A549 (cell line): ENCODE measurements at places on chromosomes 5 and 9.

DNA sequence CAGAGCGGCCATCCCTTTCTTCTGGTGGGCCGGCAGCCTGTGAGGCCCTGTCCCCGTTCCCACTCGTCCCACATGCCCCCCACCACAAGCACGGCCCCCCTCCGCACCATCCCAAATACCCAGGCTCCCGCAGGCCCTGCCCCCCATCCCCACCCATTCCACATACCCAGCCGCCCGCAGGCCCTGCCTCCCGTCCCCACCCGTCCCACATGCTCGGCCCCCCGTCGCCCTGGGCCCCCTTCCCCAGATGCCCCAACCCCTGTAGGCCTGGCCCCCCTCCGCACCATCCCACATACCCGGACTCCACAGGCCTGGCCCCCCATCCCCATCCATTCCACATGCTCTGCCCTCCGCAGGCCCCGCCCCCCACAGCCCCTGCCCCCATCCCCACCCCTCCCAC, 11.5 kb downstream of the SLC6A19 start:
- no peak for DNase-seq

DNA sequence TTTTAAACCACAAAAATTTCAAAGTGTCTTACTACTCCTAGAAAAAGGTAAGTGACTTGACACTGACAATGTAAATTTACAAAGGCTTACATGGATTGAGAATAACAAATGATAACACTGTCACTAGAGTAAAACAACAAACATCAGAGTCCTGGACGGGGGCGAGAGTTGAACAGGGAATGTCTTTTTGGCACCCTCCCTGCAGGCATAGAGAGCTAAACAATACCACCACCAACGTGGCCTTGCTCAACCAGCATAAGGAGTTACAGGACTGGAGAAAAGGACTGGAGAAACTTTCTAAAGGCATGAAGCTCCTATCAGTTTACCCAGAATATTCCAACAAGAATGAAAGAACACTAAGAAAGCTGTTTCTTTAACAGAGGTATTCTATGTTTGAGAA, 55.3 kb downstream of the PTBP3 start:
- DNase-seq, result no peak

GRCh38 chr9:126617823-126618165, 4.1 kb downstream of the LMX1B start:
- no peak for DNase-seq

DNA sequence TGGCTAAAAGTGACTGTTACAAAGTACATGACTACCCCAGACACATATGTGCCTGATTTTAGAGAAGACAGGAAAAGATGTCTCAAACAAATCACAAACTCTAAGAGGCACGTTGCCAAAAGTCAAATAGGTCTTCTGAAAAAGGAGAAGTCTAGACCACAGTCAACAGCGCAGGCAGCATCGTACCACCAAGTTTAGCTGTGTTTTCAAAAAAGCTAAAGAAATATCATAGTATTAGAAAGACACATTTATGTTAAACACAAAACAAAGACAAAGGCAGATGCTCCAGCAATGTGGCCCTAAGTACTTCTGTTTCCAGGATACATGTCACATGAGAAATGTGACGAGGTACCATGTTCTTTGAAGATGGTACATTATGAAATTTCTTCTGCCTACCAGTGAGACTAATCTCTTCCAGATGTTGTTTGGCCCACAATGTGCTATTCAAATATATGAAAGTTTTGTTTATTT, 43.5 kb downstream of the LPAR1 start:
- DNase-seq, result no peak

DNA sequence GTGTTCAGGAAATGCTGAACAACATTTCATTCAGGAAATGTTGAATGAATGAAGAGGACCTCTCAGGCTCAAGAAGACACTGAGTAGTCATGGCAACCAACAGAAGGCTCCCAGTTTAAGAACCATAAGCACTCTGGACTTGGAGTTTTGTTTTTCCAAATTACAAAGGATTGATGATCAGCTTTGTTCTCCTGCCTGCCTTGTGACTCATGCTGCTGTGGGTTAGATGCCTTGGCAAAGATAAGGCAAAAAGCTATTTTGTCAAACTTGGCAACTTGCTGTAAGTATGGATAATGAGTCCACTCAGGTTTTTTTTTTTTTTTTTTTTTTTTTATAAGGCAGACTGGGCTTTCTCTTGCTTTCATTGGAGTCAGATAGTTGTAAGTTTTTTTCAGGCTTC, 365.0 kb downstream of the TMEM232 start:
- no peak for DNase-seq

- DNase-seq, result no peak
Measured at GRCh38 chr5:99955006-99955405, 580.2 kb upstream of the FAM174A start.

GRCh38 chr9:113523421-113524141, 60.1 kb downstream of the RGS3 start:
- no peak for DNase-seq

GRCh38 chr5:33423018-33423630, 17.6 kb upstream of the TARS1 start:
- peak; percentile 39 for DNase-seq

DNA sequence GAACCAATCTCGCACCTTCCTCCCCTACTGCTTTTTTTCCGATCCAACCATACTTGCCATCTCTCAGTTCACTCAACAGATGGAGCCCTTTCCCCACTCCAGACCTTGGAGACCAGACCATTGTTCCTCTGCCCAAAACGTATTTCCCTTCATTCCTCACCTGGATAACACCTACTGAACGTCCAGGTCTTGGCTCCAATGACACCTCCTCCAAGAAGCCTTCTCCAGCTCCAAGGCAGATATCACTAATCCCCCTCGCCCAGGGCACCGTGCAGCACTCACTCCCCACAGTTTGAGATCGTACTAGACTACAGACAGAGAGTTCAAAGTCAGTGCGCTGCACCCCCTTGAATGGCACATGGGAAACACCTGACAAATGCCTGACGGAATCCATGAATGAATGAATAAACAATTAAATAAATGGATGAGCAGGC, 47.1 kb upstream of the AKNA start:
- DNase-seq, result peak; percentile 47

- DNase-seq, result no peak
Measured at GRCh38 chr9:117368684-117369230, 46.1 kb downstream of the ASTN2 start.
